ENCODE measurements at places on chromosomes 6 and 20.

- DNase-seq = no peak
These were observed 96.2 kb upstream of the CCDC167 start for GRCh38 chr6:37595859-37596258.

GRCh38 chr6:5753209-5753608 is 253.5 kb downstream of the NRN1 start:
- no peak for DNase-seq

DNA sequence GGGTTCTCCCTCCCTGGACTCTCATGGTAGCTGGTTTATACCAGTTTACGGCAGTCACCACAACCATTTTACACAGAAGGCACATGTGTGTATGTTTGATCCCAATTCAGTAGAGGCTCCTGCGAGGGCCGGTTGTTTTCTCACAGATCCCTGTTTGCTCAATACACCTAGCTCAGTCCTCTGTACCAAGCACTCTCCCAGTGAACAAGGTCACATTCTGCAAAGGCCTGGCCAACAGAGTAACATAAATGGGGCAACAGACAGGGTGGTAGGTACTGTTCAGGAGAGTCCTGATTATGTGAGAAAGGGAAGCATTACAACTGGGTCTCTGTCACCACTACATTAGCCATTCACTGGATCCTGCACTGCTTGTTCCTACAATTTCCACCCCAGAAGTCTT is 84.4 kb downstream of the ELOVL5 start:
- DNase-seq = no peak

DNA sequence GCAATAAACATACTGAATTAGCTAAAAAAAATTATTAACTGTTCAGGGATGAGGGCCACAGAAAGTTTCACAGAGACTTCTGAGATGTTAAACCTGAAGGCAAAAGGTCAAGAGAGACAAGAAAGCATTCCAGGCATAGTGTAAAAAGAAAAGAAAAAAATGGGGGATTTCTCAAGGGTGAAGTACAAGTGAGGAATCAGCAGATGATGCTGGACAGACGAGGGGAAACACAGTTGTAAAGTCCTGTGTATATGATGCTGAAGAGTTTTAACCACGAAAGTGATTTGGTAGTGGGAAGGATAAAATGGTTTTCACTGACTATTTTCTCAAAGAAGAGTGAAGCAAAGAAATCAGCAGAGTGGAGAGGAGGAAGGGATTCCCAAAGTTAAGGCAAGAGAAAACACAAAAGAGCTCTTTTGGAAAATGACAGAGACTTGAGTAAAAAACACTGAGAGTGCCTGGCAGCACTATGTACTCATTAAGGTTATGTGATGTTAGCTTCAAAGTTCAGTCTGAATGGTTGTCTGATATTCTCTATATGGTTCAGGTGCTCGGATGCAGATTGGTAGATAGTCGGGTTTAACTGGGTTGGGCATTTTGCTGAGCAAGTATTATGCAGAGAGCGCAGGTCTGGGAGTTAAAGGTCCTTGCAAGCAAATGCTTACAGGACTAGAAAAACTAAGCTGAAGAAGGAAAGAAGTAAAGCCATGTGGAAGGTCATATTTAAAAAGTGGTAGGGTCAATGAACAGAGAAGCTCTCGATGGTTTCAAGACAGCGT is 16.4 kb downstream of the RAB23 start:
- no peak for DNase-seq

DNA sequence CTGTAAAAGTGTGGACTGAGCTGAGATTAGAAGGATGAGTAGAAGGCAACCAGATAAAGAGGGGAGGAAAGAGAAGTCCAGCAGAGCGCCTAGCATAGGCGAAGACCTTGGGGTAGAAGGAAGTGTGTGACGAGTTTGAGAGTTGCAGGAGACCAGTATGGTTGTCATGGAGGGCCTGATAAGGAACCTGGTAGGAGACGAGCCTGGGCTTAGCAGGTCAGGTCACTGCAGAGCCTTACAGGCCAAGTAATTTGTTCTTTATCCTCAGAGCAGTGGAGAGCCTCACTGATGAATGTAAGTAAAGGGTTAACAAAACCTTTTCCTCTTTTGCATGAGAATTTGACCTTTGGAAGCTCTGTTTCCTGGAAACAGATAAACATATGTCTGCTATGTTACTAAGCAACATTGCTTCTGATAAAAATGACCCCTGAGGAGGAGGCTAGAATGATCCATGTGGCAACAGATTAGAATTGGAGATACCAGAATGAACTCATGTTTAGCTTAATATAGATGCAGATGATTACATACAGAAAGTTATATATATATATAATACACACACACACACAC is 2.9 kb upstream of the TMEM74B start:
- no peak for DNase-seq

DNA sequence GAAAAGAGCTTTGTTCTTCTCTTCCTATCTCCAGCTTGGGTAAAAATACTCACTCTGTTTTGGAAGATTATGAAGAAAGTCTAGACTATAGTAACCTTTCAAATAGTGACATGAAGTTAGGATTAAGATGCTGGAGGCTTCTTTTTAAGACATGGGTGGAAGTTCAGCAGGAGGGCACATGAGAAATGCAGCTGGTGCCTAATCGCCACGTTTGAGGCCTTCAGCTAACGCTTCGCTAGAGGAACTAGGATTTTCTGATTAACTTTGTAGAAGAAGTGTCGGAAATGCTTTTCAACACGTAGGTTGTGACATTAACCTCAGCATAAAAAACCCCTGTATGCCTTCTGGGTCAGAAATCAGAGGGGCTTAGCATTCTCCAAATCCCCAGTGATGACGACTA is 348.1 kb upstream of the MAP3K7 start:
- no peak for DNase-seq

- no peak for DNase-seq
These were observed 90.3 kb downstream of the SNX5 start for GRCh38 chr20:17878069-17878911.

DNA sequence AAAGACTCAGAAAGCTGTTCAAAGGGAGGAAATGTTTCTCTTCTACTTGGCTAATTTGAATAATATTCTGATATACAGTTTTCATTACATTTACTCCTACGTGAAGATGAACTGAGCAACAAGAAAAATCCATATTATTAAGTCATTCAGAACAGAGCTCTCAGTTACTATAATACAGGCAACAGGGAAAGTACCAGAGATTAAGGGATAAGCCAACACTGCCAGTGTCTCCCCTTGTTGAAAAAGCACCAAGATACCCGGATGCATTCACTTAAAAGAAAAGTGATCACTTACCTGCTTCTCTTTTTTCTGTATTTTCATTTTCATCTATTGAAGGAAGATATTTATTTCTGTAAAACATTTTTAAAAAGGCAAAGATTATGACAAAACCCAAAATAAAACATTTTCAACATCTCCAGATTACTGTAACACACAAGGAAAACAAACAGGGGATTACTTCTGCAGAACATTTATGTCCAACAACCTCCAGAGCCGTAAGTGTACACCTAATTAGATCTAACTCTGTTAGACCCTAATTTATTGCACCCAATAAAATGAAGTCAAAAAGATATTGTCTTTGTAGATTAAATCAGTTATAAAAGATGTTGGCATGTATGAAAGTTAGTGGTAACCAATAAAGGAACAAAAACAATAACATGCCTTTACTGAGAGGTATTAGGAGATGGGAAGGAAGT is 67.0 kb downstream of the CHD6 start:
- DNase-seq = no peak

DNA sequence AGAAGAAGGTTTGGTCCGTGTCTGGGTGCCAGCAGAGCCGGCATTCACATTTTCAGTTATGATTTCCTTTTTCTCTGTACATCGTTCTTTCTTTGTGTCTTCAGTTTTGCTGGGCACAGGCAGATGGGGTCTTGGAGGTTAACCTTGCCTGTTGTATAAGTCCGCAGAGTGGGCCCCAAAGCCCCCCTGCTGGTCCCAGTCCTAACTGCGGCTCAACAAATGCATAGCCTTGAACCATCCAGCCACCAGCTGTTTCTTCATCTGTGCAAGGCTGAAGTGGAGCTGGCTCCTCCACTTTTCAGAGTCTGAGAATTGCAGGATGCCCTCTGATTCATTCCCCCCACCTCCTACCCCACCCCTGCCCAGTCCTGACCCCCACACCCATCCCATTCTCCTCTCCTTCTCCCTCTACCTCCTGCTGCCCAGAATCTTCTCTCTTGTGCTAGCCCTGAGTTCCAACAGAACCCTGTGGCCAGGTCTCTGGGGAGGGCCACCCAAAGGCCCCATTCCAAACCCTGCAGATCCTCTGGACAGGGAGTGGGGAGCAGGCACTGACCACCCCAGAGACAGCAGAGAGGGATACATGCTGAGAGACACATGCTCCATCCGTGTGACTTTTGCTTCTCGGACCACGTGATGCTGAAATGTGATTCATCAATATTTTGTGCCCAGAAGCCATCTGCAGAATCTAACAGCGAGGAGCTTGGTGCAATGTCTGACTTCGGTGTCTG is 386.5 kb upstream of the SULF2 start:
- no peak for DNase-seq

GRCh38 chr20:58810116-58810878 is 40.4 kb downstream of the GNAS-AS1 start:
- DNase-seq = no peak

- no peak for DNase-seq
These were observed 48.4 kb upstream of the SLC35D3 start for GRCh38 chr6:136873748-136874147.

GRCh38 chr6:152721956-152722355 is 24.3 kb downstream of the MYCT1 start:
- DNase-seq = no peak

- DNase-seq = no peak
These were observed 156.9 kb upstream of the BEND3 start for GRCh38 chr6:107272246-107272645.

- DNase-seq = no peak
These were observed 155.5 kb downstream of the ESR1 start for GRCh38 chr6:151963001-151963400.

DNA sequence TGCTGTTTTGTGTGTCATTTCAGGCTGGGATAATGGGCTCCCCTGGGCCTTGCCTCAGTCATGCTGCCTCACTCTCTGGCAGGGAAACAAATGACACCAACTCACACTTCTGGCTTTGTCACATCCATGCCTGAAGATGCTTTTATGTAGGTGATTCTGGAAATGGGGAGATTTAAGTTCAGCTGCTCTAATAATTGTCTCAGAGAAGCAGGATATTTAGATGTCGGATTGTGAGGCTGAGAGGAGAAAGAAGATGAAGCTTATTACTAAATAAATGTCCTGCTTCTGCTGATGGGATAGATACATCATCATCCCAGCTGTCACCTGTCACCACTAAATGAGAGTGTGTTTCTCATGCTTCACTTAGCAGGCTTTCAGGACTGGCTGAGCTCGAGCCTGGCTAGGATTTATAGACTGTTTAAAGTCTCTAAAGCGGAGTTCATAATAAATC is 480.2 kb upstream of the SPTLC3 start:
- no peak for DNase-seq

DNA sequence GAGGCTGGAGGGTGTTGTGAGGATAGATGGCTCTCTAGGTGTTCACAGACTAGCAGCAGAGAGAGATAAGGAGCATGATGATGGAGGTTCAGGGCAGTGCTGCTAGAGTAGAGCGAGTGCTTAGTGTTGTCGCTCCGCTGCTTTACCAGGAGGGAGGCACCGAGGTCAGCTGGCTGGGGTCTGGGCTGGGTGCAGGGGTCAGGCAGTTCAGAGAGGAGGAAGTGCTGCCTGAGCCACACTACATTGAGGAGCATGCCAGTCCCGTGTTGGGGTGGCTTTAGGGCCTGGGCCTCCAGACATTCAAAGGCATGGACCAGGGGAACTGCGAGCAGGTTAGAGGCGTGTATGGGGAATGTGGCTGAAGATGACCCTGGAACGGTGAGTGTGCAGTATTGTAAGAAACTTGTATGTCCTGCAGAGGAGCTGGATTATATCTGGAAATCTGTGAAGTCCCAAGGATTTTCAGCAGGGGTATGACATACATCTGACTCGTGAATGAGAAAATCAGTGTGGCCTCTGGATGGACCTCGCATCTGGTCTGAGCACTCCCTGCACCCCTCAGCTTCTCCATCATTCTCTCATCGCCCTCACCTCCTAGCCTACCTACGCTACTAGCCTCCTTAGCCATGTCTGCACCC is 66.9 kb downstream of the IGF2R start:
- no peak for DNase-seq

- no peak for DNase-seq
These were observed 3.8 kb downstream of the TBC1D32 start for GRCh38 chr6:121330516-121330915.

DNA sequence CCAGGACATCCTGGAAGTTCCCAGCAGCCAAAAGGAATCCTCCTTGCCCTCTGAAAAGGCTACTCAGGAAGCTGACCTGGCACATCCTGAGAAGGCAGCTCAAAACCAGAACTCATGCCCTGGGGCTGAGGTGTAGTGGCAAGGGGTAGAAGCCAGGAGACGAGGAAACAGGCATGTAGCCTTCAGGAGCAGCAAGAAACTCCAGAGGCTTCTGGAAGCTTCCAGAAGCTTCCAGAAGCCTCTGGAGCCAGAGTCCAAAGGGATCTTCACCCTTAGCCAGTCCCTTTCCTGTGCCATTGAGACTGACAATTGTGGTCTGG is 43.9 kb downstream of the BMP7 start:
- no peak for DNase-seq

- DNase-seq = no peak
These were observed 9.3 kb downstream of the SLC22A1 start for GRCh38 chr6:160130729-160131484.

- DNase-seq = no peak
These were observed 57.7 kb downstream of the PPP1R16B start for GRCh38 chr20:38863024-38863851.

DNA sequence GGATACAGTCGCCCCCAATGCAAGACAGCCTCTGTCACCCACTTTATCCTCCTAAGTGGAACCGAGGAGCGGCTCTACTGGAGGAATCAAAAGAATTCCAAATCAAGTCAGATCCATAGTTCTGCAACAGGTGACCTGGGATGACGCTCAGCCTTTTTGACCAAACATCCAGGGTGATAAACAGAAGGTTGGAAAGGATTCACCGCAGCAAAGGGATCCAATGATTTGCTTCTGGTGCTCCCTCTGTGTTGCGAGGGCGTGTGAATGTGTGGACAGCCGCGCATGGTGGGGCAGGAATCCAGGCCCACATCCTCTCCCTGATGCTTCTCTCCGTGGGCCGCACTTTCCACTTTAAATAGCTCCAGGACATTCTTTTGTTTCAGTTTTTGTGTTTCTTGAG is 116.8 kb upstream of the CDH4 start:
- DNase-seq = no peak

GRCh38 chr6:136521427-136521826 is 28.8 kb downstream of the MAP7 start:
- no peak for DNase-seq
